ENCODE measurements at places on chromosomes 5 and 9.

- DNase-seq, result no peak
These were observed 949.7 kb upstream of the NUDT12 start for GRCh38 chr5:104512063-104512825.

DNA sequence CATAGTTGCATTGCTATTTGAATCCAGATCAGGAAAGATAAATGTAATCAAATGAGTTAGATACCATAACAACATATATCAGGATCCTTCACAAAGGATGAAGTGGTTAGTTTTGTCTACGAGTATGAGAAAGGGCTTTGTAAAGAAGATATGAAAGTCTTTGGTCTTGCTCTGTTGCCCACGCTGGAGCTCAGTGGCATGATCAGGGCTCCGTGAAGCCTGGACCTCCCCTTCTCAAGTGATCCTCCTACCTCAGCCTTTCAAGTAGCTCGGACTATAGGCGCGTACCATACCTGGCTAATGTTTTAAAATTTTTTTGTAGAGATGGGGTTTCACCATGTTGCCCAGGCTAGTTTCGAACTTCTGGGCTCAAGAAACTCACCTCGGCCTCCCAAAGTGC, 1.8 kb downstream of the SMC5 start:
- no peak for DNase-seq

GRCh38 chr5:179623906-179624741, 653 bp upstream of the HNRNPH1 start:
- DNase-seq, result no peak

DNA sequence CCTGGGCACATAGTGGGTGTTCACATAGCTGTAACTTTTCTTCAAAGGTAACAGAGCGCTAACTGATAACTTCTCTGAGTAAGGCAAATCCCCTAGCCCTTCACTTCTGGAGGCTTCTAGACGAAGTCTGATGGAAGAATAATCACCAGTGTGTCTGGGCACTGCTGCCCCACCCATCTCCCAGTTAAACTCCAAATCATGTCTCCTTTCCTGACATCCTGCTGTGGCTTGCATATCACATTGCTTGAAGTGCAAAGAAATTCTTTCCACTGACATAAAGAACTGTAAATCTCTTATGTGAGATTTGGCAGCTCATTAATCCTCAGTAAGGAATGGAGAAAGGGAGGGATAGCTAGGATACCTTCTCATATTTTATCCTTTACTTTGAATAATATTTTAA, 74.6 kb downstream of the MARCHF11 start:
- DNase-seq, result no peak

DNA sequence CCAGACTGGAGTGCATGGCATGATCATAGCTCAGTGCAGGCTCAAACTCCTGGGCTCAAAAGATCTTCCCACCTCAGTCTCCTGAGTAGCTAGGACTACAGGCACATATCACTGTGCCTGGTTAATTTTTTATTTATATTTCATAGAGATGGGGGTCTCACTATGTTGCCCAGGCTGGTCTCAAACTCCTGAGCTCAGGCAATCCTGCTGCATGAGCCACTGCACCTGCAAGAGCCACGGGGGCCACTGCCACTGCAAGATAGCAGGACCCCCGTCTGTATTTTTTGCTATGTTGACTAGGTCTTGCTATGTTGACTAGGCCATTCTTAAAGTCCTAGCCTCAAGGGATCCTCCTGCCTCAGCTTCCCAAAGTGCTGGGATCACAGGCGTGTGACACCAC, 6.5 kb downstream of the CYSTM1 start:
- no peak for DNase-seq

GRCh38 chr5:94329115-94329514, 289.3 kb downstream of the KIAA0825 start:
- no peak for DNase-seq

DNA sequence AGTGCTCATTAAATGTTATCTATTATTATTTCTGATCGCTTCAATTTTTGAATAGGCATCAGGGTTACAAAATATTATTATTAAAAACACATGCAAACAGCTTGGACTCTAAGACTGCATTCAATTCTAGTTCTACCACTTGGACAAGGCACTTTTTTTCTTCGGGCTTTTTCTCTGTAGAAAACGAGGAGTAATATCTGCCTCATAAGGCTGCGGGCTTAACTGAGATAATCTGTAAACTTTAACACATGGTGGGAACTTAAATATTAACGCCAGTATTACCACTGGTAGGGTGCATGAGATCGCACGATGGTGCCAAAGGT, 511 bp upstream of the SPDL1 start:
- no peak for DNase-seq

DNA sequence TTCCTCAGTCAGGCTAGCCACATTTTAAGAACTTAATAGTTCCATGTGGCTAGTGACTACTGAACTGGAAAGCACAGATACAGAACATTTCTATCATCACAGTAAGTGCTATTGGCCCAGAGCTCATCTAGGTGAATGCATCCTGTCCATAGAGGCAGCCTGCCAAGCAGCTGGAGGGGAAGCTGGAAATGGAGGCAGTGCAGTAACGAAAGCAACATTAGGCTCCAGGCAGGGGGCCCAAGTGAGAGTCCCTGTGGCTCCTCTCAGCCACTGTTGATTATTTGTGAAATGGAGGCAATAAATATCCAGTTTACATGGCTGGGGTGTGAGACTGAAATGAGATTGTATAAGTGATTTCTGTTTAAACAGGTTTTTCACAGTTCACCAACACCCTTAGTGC, 227.2 kb upstream of the KLF9 start:
- DNase-seq, result no peak

GRCh38 chr9:135273008-135273407, 185.5 kb downstream of the OLFM1 start:
- no peak for DNase-seq

DNA sequence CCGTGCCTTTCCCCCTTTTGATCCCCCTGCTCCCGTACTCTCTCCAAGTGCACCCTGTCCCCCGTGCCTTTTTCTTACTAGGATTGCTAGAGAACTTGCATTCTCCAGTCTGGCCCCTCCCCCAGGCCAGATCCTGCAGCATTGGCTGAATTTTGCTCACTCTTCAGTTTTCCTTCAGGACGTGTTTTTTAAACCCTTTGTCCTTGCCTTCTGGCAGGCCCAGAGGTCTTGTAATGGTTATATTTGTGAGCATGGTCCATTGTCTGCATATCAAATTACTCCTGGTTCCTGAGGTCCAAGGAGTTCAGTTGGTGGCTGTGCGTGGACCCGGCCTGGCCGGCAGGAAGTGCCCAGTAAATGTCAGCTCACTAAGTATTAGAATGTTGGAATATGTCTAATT, 606 bp downstream of the TBC1D13 start:
- no peak for DNase-seq

DNA sequence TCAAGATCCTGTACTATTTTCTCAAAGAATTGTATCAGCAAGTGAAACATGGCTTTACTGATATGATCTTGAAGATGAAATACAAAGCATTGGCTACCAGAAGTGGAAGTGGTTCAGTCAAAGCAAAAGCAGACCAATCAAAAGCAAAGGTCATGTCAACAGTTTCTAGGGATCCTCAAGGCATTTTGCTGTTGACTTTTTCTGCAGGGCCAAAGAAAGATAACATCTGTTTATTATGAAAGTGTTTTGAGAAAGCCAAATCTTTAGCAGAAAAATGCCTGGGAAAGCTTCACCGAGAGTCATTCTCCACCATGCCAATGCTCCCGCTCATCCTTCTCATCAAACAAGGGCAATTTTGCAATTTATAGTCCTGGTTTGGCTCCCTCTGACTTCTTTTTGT, 90.3 kb upstream of the ACO1 start:
- DNase-seq, result no peak

DNA sequence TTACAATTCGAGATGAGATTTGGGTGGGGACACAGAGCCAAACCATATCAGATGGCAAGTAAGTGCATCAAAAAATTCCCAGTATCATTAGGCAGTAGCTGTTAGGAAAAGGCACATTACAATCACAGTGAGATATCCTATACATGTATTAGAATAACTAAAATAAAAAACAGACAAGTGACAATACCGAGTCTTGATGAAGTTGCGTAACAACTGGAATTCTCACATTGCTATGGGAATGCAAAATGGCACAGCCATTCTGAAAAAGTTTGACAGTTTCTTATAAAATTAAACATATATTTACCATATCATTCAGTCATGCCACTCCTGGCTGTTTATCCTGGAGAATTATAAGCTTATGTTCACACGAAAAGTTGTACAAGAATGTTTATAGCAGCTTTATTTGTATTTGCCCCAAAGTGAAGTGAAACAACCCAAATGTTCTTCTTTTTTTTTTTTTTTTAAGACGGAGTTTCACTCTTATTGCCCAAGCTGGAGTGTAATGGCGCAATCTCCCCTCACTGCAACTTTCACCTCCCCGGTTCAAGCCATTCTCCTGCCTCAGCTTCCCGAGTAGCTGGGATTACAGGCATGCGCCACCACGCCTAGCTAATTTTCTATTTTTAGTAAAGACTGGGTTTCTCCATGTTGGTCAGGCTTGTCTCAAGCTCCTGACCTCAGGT, 93.1 kb upstream of the TLE1 start:
- DNase-seq, result no peak

GRCh38 chr5:95620030-95620869, at the start of gene GPR150:
Gene GPR150 (plus strand): TSS chr5:95620087. CDS start chr5:95620276, 189 bp downstream.
- no peak for DNase-seq

GRCh38 chr5:179533907-179534306, 16.4 kb upstream of the RUFY1 start:
- DNase-seq, result no peak

DNA sequence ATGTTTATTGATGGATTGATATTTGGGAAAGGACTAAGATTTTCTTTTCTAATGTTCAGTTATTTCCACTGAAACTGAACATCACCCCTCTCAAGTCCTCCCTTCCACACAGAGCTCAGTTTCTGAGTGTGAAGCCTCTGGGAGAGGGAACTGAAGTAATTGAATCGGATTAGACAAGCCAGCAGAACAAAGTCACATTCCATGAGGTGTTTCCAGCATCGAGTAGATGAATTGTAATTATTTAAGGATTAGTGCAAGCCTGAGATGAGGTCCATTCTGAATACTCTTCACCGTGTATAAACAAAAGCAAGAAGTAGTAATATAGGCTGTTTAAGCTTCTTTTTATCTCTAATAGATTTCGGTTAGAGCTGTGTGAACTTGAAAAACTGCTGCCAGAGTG, 2060.5 kb downstream of the MAT2B start:
- no peak for DNase-seq

DNA sequence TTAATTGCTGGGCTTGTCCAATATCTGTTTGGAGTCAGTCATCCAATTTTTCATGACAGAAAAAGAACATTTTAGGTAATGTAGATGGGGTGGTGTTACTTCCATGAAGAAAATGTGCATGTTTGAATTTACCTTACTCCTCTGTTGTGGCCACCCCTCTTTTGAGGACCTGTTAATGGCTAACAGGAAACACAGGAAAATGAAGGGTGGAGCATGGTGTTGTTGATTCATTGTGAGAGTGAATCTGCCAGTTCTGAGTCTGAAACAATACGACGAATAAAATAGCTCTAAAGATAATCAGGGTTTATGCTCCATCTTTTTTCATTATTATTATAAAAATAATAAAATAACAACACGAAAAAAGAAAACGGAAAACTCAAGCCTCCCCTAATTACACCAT, 335.3 kb downstream of the KDM4C start:
- no peak for DNase-seq

DNA sequence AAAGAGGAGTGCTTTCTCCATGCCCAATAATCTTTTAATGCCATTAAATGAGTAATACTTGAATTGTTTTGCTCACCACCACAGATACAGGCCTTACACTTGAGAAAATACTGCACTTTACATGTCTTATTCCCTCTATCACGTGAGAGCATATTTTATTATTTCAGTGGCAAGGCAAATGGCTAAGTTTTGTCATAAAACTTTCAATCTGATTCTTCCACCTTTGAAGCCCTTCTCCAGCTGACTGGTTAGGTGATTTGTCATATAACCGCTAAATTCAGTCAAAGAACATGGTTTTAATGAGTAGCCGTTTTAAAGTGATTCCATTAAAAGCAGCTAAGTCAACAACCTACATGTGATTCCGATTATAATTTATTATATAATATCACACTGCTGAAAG, 43.8 kb downstream of the FAT2 start:
- no peak for DNase-seq
